ENCODE measurements at places on chromosomes 2 and 18.

DNA sequence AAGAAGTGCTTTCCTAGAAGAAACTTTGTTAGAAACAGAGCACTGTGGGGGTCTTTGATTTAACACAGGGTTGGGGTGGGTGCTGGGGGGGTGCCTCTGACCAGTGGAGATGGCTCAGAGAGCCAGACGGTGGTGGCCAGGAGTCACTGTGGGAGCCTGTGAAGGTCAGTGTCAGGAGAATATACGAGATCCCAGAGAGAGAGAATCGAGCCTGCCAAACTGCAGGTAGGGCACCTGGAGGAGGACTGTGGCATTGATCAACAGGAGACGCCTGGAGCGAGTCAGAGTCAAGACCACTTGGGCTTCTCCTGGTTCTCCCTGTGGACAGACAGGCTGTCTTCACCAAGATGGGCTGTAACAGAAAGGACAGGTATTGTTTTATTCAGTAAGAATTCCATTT lies 136.5 kb upstream of the TWIST2 start:
- peak; percentile 21 for DNase-seq

- no peak for DNase-seq
These were observed 87.6 kb downstream of the CYRIA start for GRCh38 chr2:16578081-16578480.

- DNase-seq, result no peak
These were observed 3.1 kb upstream of the TMEM150A start for GRCh38 chr2:85605406-85606115.

GRCh38 chr2:159875083-159875482 lies 77.1 kb upstream of the CD302 start:
- no peak for DNase-seq

- no peak for DNase-seq
These were observed 3.9 kb downstream of the NEB start for GRCh38 chr2:151730262-151730975.

DNA sequence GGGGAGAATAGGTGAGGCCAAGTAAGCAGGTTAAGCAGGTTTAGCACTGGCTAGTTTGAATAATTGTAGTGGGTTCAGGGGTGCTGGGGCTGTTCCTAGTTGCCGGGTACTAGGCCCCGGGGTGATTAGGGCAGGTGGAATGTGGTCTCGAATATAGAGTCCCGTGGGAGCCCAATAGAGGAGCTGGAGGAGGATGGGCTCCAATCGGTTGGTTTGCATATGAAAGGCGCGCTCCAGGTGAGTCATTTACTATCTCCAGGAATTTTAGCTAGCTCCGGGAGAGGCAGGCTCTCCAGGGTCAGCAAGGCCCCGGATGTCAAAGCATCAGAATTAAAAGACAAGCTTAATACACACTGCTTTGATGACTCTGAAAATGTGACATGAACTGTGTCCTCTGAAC lies 304.0 kb downstream of the ZNF521 start:
- peak; percentile 81 for DNase-seq

DNA sequence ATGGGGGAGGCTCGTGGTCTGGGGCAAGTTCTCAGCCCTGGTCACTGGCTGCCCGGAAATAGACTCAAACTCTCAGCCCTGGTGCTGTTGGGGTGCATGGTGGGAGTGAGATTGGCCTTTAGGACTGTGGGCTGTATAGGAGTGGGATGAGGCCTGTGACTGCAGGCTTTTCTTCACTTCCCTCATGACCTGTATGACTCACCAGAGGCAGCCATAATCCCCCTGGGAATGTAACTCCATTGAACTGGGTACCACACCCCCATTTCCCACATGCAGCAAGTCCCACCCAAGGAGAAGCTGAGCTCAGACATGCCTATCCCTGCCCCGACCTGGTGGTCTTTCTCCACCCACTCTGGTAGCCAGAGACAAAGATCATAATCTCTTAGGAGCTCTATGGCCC lies 177.7 kb upstream of the OSR1 start:
- no peak for DNase-seq

DNA sequence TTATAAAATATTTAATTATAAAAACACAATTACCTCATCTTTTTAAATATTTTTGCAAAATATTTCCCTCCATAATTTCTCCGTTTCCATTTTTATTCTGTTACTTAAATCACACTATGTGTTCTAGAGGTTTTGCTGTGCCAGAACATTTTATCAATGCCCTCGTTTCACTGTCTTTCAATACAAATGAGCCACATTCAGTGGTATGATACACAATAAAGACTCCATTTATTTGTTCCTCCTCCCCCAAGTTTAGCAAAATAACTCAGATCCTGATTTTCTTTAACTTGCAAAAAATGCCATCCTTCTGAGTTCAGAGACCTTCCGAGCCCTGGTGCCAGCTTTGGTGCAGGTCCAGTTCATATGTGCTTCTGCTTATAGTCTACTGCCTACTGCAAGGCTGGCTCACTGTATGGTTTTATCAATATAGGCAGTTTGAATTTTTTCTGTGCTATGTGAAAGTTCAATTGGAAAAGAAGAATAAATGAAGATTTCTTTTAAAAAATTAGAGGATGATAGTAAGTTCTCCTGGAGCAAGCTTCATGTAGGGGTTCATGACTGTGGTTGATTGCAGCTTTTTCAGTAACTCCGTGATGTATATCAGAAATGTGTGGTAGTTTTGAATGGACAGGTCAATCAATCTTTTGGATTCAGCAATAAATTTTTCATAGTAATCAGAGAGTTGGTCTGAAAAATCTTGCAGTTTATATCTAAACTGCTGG lies 42.5 kb downstream of the APOB start:
- DNase-seq, result no peak

GRCh38 chr2:85748039-85748734 lies 5.6 kb upstream of the ATOH8 start:
- DNase-seq, result no peak

GRCh38 chr18:217532-218336 lies 50.1 kb downstream of the THOC1 start:
- DNase-seq, result no peak

- DNase-seq, result no peak
These were observed 80.6 kb downstream of the THADA start for GRCh38 chr2:43515248-43515647.

DNA sequence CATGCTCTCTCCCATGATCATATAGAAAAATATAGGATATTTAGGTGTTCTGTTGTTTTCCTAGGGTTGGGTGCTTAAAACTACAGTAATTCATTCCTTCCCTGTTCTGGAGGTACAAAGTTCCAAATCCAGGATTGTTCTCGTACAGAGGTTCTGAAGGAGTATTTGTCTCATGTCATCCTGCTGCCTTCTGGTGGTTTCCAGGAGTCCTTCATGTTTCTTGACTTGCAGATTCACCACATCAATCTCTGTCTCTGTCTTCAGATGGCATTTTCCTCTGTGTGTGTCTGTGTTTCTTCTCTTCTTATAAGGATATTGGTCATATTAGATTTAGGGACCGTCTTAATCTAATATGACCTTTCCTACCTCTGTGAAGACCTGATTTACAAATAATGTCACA lies 397.9 kb downstream of the NYAP2 start:
- DNase-seq, result no peak

DNA sequence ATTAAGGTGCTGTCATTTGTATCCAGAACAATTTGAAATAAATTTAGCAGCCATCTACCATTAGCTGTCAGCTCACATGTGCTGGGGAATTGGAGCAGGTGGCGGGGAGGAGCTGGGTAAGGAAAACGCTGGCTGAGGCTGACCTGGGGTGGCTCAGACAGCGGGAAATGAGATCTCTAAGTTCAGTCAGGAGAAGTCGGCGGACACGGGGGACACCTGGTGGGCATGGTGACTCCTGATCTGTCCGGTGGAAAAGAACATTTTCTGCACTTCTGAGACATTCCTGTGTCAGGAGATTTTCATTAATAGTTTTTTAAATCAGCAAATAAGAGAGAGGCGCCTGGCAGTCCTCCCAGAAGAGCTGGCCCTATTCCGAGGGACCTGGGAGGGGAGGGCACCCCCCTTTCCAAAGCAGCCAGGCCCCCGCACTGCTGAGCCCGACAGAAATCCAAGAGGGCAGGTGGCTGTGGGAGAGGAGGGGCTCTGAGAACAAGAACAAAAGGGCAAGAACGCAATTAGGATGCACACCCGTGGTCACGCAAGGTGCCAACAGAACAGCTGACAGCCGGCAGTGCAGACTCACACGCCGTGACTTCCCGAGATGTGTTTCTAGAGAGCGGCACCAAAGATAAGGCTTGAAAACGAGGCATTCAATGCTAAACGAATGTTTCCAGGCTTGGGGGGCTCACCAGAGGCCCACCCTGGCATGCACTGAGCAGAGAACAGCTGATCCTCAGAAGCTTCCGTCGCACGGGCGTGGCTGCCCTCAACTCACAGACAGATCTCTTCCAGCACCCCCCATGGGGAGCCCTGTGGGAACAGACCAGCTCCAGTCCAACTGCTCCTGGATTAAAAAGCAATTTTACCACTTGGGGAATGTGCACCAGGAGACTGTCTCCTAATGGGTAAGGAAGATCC lies 26.4 kb downstream of the SLC66A2 start:
- DNase-seq, result peak; percentile 29

- DNase-seq, result no peak
These were observed 378.4 kb upstream of the NRXN1 start for GRCh38 chr2:51410331-51410730.

DNA sequence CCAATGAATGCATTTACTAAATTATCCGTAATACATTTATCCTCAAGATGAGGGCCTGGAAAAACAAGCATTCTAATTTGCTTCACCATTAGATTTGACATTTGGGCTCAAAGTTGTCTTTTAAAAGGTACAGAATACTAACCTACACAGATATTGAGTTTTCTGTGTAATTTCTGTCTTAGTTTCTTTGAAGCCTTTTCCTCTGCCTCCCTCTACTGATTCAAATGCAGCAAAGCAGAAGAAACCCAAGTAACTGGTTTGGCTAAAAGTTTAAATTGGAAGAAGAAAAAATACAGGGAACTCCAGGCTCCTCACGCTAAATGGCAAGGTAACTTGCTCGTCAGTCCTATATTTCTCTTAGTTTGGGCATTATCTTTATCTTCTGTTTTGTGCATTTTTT lies 53.3 kb upstream of the SLC5A7 start:
- no peak for DNase-seq

GRCh38 chr2:28687640-28688385 lies 63.8 kb upstream of the PPP1CB start:
- DNase-seq, result no peak

- no peak for DNase-seq
These were observed 38.2 kb downstream of the SESTD1 start for GRCh38 chr2:179226203-179226960.

- no peak for DNase-seq
These were observed 64.2 kb downstream of the RBMS1 start for GRCh38 chr2:160429248-160430000.

DNA sequence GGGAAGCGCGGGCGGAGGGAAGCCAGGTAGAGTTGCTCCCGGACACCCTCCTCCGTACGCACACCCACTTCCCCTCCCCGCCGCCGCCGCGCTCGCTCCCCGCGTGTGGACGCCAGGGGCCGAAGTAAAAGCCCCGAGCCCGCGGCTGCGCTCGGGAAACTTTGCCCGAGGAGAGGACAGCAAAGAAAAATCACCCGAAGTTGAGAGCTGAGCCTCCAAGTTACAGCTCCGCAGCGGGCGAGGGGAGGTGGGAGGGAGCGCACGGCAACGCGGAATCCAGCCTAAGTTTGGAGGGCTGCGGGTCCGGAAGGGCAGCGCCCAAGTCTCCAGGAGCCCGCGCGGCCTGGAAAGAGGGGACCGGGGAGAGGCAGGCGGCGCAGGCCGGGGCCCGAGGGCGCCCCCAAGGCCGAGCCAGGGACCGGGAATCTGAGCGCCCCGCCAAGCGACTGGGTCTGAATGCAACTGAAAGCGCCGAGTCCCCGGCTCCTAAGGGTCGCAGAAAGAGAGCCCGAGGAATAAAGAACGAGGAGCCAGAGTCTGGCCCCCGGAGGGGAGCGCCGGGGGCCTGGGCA lies 706 bp upstream of the BCL11A start:
- DNase-seq, result peak; percentile 70

GRCh38 chr2:133603109-133603508 lies 34.8 kb upstream of the NCKAP5 start:
- no peak for DNase-seq
